ENCODE measurements at places on chromosomes 12 and 14.

DNA sequence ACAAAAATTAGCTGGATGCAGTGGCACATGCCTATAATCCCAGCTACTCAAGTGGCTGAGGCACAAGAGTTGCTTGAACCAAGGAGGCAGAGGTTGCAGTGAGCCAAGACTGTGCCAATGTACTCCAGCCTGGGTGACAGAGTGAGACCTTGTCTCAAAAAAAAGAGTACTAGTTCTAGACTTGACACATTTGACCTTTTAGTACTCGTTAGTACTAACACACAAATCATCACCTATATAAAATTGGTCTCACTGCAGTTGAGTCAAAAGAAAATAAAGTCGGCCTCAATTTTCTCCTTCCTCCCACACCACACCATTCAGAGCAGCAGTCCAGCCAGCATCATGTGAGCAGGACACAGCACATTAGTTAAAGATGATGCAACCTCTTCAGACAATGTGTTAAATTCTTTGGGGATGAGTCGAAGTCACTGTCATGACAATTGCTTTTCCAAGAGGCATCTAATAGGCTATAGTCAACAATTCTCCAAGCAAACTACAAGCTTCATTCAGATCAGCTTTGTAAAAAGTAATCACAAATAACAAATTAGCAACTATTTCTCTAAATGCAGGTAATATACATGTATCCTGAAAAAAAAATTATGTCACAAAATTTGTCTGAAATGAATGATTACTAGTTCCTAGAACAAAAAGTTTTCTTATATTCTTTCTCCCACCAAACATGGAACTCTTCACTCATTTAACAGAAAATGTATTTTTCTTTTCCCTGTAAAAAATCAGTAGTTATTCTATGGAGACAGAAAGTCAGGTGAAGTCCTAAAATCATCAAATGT, 55.6 kb downstream of the CLIP1 start:
- no peak for DNase-seq

- no peak for DNase-seq
These were observed 8.8 kb upstream of the LLPH start for GRCh38 chr12:66139328-66139727.

GRCh38 chr12:131211340-131211938, 257.7 kb downstream of the ADGRD1 start:
- no peak for DNase-seq

- DNase-seq: no peak
These were observed 7.6 kb upstream of the SPATS2 start for GRCh38 chr12:49359671-49360070.

DNA sequence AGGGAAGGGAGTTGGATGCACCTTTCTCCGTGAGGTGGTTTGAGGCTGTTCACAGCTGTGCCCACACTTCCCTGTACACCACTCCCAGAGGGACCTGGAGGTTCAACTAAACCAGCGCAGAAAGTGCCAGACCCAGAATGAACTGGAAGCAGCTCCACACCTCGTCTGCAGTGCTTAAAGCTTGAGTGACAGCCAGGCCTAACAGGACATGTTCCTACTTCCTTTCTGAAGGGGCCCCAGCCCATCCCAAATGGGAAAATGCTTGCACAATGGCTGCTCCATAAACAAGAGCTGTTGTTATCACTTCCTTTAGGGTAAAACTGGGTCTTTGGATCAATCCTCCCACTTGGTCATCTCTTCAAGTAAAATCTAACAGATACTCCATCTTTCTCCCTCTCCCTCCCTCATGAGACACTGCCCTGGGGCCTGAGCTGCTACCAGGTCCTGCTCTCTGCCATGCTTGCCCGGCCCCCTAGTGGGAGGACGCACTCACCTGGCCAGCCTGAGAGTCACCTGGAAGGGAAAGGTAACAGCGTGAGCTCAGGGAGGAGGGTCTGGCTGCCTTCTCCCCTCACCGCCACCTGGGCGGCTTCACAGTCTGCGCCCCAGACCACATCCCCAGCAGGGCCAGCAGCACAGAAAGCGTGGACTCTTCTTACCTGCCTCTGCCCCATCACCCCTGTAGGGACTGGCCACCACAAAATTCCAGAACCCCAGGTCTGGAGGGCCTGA, 33.5 kb downstream of the ISCA2 start:
- DNase-seq: no peak

GRCh38 chr12:121061831-121062230, 22.8 kb upstream of the OASL start:
- DNase-seq: no peak

DNA sequence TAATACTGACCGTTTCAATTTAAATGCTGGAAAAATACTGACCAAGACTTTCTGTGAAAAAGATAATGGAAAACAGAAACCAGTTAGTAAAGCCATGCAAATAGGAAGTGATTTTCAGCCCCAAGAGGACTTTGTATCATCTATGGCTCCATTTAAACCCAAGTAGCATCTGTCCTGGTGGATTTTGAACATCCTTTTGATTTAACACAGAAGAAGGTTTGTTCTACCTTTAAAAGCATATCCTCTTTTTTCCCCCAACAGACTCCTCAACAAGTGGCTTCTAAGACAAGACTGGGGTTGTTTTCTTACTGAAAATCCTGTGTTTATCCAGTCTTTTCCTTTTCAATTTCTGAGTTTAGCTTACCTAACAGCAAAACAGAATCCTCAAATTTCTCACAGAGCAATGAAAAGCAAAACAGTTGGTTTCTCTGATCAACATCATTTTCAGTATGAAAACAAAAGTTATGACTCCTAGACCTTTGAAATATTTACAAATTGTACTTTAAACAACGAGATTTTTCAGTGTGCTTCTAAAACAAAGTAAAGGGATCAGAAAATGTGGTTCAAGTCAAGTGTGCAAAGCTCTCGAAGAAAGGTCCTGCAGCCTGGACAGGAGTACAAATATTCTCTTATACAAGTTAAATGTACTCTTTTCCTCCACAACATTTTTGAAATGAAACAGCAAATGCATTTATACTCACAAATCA, 2.9 kb downstream of the PHLDA1 start:
- no peak for DNase-seq

- no peak for DNase-seq
These were observed 684 bp upstream of the KLRF2 start for GRCh38 chr12:9880532-9881078.

DNA sequence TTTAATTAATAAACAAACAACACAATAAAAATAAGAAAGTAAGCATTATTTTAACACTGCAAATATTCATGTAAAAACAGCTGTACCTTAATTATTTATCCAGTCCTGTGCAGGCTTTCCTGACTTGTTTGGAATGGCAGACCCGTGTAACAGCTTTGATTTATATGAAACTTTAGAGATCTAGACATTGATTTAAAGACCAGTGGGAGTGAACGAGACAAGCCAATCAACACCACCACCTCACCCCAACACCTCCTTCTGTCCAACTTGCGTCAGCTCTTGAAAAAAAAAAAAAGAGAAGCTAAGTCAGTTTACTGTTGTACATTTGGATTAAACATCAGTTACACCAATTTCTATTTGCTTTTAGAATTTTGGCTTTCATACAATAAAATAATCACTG, 22.3 kb downstream of the SLC38A4 start:
- no peak for DNase-seq

DNA sequence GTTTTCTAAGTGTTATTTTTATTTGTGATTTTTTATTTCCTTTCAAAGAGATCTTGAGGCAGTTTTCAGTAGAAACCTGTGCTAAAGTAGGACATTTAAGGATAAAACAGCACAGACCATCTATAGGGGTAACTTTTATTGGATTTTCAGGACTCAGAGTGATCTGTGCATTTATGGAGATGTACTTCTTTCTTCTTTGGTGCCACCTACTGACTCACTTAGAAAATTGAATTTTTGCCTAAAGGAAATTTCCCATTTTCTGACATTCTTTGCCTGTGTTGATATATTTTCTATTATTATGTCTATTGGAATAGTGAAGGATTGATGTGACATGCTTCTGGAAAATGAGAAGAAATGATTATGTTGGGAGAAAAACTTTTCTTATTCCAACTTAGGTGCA, 113.0 kb downstream of the UNC79 start:
- no peak for DNase-seq
